ENCODE measurements at places on chromosomes 12 and 14.

DNA sequence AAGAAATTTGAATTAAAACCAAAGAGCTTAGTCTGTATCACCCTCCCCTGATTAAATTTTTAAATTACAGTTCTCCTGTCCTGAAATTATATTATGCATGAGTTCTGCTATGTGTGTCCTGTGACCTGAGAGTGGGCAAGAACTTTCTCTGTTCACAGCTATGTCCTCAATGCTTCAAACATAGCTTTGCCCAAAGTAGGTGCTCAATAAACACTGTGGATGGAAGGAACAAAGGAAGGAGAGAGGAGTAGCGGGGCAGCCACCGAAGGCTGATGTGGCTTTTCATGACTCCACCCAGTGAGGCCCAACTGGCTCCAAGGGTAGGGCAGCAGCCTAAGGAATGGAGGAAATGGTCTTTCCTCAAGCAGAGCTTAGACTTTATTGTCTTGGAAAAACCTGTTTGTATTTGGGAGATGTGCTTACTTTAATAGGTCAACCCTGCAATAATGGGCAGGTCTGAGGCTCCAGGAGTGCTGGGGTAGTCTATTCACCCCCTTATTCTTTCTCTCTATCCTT is 7.6 kb upstream of the MARK3 start:
- no peak for DNase-seq

DNA sequence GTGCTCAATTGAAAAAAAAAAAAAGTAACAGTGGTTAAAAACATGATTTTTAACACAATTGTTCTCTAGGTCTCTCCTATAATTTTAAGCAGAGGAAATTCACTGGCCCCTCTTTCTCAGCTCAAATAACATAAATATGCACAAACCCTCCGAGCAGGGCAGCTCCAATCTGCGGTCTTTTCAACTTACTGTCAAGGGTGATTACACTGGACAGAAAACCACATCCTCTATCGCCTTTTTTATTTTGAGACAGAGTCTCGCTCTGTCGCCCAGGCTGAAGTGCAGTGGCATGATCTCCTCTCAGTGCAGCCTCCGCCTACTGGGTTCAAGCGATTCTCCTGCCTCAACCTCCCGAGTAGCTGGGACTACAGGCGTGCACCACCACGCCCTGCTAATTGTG is 16.5 kb upstream of the GABARAPL1 start:
- DNase-seq: no peak

GRCh38 chr12:26721800-26722199 is 111.2 kb downstream of the ITPR2 start:
- DNase-seq: no peak

- DNase-seq: peak; percentile 51
These were observed 18.9 kb downstream of the ABCB9 start for GRCh38 chr12:122947352-122947792.

DNA sequence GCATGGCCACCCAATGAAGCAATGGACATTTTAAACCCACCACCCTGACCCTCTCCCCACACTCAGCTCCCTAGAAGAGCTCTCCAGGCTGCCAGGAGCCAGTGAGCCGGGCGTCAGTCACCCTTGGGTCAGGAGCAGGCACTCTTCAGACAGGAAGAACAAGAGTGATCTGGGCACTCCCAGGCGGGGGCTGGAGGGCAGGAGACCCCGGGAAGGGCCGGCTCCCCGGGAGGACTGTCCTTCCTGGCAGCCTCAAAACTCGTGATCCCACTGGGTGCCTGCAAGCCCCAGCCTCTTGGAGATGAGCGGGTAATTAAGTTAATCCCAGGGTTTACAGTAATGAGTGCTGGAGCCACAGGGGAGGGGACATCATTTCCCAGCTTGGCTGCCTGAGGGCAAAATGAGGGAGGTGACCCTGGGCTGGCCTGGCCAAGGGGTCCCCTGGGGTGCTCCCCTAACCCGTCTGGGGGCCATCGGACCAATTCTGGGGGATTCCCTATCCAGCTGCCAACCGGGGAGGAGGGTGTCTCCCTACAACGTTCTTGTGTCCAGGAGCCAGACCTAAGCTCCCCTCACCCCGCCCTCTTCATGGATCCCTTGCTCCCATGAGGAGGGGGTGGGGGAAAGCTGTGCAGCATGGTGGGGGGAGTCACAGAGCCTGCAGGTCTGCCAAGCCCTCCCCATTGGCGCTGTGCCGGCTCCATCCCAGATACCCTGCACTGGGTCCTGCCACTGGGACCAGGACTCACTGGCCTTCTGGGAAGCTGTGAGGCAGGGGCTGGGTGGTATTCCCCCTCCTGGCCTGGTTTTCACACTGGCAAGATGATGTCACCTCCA is 59.2 kb downstream of the CCNK start:
- no peak for DNase-seq

- DNase-seq: peak; percentile 65
These were observed 1.6 kb upstream of the CDKN1B start for GRCh38 chr12:12715459-12716150.

- no peak for DNase-seq
These were observed 46.0 kb downstream of the SMIM41 start for GRCh38 chr12:52125476-52125900.

DNA sequence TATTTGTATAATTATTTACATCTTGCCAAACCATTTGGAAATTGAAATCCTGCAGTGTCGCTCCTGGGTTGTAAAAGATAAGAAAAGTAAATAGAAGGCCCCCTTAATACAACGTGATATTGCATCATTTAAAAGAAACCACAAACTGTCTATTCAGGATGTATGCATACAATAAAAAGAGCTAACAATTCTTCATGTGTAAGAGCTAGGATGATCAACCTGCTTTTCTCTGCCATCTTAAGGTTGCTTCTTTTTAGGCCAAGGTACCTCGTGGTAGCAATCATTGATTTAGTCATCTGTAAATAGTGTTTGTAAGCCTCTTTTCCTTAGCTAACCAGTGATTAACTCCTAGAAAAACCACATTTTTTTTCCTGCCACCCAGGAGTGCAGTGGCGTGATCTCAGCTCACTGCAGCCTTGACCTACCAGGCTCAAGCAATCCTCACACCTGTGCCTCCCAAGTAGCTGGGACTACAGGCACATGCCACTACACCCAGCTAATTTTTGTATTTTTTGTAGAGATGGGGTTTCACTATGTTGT is 3.3 kb upstream of the USP44 start:
- DNase-seq: peak; percentile 39

- DNase-seq: peak; percentile 69
These were observed 6.7 kb downstream of the CDKN1B start for GRCh38 chr12:12723681-12724420.

- no peak for DNase-seq
These were observed 41.1 kb downstream of the TMEM63C start for GRCh38 chr14:77222546-77223225.

- no peak for DNase-seq
These were observed 399.8 kb upstream of the USP15 start for GRCh38 chr12:61860451-61860850.

GRCh38 chr12:72876092-72876491 is 603.9 kb downstream of the TRHDE start:
- no peak for DNase-seq

DNA sequence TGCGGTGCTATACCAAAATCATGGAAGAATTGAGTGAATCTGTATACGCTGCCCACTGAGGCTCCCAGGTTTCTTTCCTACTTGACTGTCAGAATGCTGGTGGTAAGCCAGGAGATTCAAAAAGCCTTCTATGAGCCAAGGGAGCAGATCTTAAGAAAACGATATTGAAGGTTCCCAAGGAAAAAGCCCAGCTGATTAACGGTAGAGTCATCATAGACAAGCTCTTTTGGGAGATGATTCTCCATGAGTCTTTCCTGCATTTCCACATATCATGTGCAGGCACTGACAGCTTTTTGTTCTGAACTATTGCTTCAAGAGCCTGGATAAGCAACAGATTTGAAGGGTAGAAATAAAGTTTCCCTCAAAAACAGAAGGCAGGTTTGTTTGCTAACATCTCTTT is 17.5 kb downstream of the SLC35F4 start:
- no peak for DNase-seq

DNA sequence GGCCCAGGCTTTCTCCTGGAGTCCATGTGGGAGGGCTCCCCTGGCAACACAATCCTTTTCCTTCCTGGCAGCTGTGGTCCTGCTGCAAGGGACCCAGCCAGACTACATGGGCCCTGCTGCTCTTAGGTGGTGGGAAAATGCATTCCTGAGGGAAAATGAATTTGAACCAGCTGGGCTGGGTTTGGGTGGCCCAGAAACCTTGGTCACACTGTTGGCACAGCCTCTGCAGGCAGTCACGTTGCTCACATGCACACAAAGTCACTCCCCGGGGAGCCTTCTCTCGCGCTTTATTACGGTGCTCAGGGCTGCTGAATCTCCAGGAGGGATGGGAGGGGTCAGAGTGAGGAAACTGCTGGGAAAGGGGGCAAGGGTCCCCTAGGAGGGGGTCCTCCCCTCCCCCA is 17.2 kb downstream of the PLEKHG3 start:
- no peak for DNase-seq

GRCh38 chr14:36663404-36664321 is 2.0 kb downstream of the PAX9 start:
- peak; percentile 31 for DNase-seq

DNA sequence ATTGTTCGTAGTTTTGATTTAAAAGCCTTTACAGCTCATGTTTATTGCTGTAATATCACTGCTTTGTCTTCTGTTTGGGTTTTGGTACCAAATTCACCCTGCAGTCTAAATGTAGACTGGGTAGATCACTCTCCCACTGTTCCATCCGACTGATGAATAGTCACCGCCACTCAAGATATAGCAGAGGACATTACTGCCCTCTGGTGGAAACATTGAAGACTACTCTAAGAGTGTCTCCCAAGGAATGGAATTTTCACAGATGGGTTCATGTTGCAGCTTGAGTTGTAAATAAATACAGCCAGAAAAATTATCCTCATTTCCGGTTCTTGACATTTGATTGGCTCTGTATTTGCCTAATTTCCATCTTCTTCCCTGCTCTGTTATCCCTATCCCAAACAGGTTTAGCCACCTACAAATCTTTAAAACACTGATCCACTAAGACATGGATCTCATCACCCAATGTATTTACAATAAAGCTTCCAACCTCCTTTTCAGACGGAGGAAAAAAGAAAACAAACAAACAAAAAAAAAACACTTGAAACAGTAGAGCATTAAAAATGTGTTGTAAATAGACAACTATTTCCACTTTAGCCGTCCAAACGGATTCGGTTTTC is 198.3 kb upstream of the CPNE8 start:
- peak; percentile 65 for DNase-seq

- no peak for DNase-seq
These were observed 31.3 kb downstream of the PRKAB1 start for GRCh38 chr12:119699199-119699760.

DNA sequence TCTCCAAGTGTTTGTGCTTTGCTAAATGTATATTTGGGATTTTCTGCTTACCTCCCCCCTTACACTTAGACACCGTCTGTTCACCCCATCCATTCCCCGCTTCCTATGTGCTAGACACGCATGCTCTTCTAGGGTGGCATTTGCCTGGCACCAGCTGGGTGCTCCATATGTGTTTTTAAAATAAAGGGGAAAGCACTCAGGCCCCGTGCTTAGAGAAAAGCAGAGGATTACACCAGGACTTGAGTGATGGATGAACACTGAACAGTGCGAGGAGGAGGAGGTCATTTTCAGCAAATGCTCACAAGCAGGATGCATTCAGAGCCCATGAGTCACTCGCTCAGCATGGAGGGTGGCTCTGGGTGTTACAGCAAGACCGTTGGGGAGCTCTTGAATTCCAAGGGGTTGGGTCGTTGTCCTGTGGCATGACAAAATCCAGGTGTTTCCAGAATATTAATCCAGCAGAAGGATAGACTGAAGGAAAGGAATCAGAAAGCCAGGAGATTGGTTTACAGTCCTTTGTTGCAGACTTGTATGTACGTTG is 2.9 kb upstream of the BDKRB1 start:
- DNase-seq: no peak

DNA sequence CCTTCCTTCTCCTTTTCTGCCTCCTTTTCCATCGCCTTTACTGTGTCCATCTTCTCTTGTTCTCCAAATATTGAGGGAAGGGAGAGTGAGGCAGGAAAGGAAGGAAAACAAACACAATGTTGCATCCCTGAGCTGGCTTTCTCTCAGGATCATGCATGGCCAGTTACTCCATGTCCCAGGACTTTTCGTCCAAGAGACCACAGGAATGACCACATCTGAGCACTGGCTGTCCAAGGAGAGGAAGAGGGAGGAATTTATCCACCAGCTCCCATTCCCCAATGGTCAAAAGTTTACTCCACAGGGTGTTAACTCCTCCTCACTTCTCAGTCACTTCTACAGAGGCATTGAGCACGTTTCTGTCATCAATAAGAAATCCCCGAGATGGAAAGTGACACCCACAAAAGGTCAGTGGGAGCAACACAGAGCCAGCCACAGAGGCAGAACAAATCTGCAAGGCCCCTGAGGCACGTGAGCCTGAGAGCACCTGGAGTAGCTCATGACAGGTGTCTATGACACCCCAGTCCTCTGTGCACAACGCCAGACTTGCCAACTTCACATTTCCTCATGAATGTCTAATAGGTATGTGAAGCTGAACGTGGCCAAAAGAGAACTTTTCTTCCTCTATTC is 177.3 kb upstream of the NUDT4 start:
- DNase-seq: no peak

DNA sequence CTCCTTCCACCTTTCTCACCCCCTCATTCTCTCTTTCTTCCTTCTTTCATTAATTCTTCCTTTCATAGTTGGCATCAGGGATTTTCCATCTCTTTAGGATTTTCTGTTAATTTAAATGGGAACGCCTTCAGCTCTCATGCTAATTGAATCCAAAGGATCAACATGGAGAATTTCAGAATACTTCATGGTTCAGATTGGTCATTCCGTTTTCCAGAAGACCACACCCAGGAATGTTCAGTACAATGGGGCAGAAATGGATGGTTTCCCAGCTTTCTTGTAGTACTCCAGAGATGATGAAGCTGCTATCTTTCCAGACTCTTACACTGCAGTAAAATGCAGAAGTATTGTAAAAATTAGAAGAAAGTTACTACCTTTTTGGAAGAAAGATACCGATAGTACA is 440.0 kb downstream of the DAD1 start:
- no peak for DNase-seq

DNA sequence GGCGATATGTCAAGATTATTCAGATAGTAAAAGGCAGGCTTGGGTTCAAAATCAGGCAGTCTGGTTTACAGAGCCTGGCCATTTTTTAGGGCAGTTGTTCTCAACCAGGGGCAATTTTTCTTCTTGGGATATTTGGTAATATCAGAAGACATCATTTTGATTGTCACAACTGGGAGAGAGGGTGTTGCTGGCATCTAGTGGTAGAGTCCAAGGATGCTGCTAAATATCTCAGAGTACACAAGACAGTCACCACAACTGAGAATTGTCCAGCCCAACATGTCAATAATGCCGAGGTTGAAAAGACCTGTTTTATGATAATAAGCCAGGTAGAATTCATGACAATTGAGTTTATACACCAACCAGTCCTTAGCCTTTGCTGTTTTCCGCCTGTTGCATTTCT is 733.9 kb downstream of the NRXN3 start:
- no peak for DNase-seq

GRCh38 chr12:131783915-131784541 is 44.2 kb upstream of the MMP17 start:
- DNase-seq: peak; percentile 27

DNA sequence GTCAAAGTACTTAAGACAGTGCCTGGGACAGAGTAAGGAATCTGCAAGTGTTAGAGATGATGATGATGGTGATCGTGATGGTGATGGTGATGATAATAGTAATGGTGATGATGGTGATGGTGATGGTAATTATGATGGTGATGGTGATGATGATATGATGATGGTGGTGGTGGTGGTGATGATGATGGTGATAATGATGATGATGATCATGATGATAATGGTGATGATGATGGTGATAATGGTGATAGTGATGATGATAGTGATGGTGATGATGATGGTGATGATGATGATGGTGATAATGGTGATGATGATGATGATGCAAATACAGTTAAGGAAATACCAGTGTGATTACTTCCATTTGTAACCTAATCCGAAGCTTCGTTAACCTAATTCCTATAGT is 5.2 kb upstream of the TMEM132C start:
- DNase-seq: no peak
